A172 (cell line): ENCODE measurements at places on chromosomes 1 and 21. TPM values are rescaled to one million over a fixed set of nuclear protein-coding genes. Genes with fewer than 3 reads are reported as not detected.

- DNase-seq: peak; percentile 19
Measured at GRCh38 chr21:37994211-37994610, 78.0 kb upstream of the KCNJ6 start.

- peak; percentile 65 for DNase-seq
Measured at GRCh38 chr1:44237721-44238457, 24.6 kb downstream of the DMAP1 start.

CLCNKA gene
- total RNA-seq: not detected in 2 replicates

DNA sequence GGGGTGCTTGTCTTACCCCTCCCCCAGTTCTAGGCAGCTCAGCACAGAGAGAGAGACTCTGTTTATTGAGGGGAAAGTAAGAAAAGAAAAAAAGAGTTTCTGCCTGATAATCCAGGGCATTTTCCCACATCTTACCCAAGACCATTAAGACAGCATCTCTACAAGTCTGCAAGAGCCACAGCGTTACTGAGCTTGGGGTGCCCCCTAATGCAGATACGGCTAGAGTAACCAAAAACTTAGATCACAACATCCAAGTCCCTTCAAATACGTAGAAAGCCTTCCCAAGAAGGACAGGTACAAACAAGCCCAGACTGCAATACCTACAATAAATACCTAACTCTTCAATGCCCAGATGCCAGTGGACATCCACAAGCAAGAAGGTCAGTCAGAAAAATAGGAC lies 6.2 kb upstream of the TEX50 start:
- no peak for DNase-seq

DNA sequence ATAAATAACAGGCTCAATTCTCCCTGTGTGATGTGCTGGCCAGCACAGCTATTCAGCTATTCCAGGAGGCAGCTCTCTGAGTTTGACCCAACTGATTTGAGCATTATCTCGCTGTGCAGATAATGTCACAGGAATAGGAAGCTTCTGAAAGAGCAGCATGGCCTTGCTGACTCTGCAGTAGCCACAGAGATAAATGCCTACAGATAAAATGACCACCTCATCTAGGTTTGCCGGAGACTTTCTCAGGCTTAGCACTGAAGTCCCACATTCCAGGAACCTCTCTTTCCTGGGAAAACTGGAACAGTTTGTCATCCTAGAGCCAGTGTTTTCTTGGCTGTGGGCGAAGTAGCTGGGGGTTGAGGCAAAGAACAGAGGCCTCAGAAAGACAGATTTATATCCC lies 98.9 kb downstream of the MRPL39 start:
- DNase-seq: no peak

NTMT2 gene
- not detected in 2 replicates for total RNA-seq

DNA sequence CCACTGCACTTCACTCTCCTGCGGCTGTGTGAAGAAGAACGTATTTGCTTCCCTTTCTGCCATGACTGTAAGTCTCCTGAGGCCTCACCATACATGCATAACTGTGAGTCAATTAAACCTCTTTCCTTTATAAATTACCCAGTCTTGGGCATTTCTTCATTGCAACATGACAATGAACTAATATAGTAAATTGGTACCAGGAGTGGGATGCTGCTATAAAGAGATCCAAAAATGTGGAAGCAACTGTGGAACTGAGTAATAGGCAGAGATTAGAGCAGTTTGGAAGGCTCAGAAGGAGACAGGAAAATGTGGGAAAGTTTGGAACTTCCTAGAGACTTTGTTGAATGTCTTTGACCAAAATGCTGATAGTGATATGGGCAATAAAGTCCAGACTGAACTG lies 1907.9 kb downstream of the MRPL39 start:
- no peak for DNase-seq

DNA sequence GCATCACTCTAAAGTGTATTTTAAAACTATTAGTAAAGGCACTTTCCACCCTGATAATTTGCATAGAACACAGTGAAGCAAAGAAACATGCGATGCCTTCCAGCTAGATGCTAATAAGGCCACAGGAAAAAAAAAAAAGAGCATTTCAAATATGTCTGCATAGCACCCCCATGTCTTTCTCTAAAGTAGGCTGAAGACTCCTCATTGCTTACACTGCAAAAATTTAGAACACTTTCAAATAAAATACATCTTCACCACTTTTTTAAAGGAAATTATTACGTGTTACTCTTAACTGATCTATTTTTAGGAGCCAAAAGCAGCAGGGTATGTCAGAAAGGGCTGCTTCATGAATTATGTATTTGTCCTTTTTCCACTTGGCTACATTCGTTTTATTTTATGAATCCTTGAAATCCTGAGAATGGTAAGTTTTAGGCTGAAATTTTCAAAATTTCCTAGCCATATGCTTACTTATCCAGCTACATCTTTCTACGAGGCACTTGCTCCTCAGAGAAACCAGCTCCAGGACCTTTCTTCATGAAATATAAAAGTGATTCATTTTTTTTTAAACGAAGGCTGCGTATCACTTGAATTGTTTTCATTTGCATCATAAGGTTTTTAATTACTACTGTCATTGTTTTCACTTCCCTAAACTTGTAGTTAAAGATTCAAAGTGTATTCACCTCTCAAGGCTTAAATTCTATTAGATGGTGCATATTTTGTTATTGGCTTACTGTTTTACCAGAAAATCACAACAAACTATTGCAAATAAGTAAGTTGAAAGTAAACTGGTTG lies 513.0 kb downstream of the PTPRC start:
- DNase-seq: no peak

DNA sequence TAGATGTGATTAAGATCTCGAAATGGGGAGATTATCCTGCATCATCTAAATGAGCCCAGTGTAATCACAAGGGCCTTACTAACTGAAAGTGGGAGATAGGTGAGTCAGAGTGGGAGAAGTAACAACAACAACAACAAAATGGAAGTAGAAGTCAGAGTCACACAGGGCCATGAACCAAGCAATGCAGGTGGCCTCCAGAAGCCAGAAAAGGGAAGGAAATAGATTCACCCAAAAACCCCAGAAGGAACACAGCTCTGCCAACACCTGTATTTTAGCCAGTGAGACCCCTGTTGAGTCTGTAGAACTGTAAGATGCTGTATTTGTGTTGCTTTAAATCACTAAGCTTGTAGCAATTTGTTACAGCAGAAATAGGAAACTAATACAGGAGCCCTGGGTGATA lies 4.1 kb downstream of the TAGLN2 start:
- DNase-seq: peak; percentile 59

PDZK1 gene
- total RNA-seq: 2.0 and 2.2 TPM in 2 replicates

DNA sequence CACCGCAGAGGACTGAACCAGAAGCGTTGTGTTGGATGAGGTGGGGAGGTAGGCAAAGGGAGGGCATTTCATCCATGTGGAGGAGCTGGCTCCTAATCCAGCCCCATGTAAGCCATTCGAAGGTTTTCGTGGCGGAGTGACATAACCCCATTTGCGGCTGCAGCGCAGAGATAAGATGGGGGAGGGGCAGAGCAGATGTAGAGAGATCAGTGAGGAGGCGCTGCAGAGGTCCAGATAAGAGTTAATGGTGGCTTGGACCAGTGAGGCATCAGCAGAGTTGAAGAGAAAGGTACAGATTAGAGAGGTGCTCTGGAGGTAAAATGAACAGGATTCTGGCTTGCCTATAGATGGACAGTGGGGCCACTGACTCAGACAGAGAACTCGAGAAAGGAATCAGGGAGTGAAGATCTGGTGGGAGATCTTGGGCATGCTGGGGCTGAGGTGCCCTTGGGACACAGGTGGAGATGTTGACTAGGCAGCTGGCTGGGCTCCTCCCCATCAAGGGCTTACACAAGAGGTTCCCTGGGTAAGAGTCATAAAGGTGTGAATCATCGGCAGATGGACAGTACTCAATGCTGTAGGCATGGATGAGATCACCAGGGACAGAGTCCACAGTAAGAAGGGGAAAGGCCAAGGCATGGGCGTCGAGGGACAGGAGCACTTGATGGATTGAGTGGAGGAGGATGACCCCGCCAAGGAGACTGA lies 7.8 kb upstream of the PTPRF start:
- peak; percentile 86 for DNase-seq

- peak; percentile 88 for DNase-seq
Measured at GRCh38 chr1:166905900-166906299, 29.8 kb upstream of the TADA1 start.

- no peak for DNase-seq
Measured at GRCh38 chr1:65316233-65316632, 6.9 kb downstream of the DNAJC6 start.

PLPP3 gene
- total RNA-seq: 2.8 and 5.9 TPM in 2 replicates

SMPDL3B gene
- total RNA-seq: 1.5 TPM in 1 of 2 replicates, not detected in the other

DNA sequence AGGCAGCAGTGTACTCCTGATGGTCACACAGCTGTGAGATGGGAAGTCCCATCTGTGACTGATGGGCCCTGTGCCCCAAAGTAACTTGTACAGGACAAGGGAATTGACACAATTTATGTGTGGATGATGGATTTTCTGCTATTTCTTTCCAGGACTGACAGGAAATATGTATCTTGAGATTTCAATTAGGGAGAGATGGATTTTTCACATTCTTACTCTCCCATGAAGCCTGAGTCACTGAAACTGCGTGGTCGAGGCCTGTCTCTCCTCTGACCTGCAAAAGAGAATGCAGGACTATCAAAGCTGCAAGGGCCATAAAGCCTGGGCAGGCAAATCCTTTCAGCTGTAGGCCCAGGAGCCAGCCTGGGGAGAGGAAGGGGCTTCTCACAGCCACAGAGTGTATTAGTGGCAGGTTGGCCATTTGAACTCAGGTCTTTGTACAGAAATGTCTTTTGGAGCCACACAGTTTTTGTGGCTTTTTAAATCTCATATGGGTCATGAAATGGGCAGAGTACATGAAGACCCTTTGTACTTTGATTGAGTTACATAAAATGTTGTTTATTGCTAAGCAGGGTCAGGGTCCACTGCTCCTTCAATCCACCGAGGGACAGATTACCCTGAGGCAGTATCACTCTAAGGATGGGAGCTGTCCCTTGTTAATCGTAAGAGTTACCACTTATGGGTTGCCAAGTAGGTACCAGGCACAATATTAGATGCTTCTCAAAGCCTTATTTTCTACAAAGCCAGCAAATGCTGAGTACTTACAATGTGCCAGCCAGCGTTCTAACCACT lies 14.8 kb downstream of the ALX3 start:
- no peak for DNase-seq

DNA sequence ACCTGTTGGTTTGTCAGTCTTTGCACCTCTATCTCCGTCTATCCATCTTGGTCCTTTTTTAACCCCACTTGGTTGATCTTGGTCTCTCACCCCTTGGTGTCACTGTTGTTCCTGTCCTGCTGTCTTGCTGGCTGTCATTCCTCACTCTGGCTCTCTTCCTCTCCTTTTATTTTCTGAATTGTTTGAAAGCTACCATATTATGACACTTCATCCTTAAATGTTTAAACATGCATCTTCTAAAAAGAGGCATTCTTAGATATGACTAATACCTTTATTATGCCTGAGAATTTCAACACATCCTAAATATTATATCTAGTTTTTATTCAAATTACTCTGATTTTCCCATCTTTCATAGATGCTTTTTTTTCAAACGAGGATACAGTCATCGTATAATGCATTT lies 37.0 kb downstream of the BACH1 start:
- DNase-seq: peak; percentile 40

DNA sequence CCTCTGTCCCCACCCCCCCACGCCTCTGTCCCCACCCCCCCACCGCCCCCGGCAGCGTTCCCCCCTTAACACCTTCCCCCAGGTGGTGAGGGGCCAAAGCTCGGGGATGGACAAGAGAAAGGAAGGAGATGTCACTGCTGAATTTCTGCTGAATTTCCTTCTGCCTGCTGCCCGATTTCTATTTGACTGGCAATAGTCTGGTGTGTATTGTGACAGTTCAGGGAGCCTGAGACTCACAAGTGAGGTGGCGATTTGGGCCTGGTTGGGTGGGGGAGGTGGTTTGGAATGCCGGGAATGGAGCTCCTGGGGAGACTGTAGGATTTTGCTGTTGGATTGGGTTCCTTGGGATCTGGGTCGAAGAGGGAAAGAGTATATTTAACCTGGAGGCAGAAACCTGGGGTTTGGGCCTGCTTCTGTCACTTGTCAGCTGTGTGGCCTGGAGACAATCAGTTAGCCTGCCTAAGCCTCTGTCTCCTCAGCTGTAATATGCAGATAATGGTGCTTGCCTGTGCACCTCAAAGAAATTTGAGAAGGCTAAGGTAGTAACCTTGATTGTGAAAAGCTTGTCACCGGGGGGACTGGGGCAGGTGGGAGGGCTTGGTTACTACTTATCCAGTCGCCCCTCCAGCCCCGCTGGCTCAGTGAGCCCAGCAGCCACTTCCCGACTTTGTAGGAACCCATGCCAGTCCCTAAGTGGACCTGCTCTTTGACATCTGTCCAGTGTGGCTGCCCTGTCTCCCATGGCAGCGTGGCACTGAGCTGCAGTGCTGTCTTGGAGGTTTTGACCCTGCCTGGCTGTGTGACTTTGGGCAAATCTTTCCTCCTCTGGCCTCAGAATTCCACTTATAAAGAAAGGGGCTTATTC lies 7.7 kb upstream of the LMNA start:
- DNase-seq: no peak

GRCh38 chr1:163047951-163048659 lies 21.1 kb upstream of the RGS4 start:
- no peak for DNase-seq

- DNase-seq: no peak
Measured at GRCh38 chr1:26015358-26015757, 6.2 kb upstream of the EXTL1 start.

GRCh38 chr1:180168786-180169639 lies 14.3 kb downstream of the QSOX1 start:
- peak; percentile 52 for DNase-seq
